K562 (cell line): ENCODE measurements at places on chromosomes 1 and 21. TPM values are rescaled to one million over a fixed set of nuclear protein-coding genes. Genes with fewer than 3 reads are reported as not detected.

- DNase-seq = no peak
Observed at GRCh38 chr1:181398544-181398943, 84.8 kb upstream of the CACNA1E start.

DNA sequence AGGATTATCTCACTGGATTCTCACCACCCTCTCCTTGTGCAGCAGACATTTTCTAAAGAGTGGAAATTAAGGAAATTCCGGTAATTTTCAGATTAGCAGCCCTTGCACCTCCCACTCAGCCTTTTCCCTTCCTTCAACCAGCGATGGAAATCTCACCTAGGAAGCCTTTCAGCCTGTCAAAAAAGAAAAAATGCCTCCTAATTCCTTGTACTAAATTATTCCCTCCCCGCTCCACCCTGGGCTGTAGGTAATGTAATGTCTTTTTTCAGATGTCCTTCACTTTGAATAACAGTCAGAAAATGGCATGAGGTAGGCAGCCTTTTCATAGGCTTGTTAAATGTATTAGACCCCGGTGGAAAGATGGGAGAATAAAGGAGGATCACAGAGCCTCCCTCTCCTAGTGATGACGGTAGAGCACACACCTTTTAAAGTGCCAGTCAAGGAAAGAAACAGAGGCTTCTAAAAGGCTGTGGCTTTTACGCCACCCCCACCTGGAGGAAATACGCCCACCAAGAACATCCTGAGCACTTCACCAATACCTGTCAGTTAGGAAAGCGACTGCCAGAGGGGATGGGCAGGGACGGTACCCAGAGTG lies 62.8 kb upstream of the NEK2 start:
- no peak for DNase-seq

DNA sequence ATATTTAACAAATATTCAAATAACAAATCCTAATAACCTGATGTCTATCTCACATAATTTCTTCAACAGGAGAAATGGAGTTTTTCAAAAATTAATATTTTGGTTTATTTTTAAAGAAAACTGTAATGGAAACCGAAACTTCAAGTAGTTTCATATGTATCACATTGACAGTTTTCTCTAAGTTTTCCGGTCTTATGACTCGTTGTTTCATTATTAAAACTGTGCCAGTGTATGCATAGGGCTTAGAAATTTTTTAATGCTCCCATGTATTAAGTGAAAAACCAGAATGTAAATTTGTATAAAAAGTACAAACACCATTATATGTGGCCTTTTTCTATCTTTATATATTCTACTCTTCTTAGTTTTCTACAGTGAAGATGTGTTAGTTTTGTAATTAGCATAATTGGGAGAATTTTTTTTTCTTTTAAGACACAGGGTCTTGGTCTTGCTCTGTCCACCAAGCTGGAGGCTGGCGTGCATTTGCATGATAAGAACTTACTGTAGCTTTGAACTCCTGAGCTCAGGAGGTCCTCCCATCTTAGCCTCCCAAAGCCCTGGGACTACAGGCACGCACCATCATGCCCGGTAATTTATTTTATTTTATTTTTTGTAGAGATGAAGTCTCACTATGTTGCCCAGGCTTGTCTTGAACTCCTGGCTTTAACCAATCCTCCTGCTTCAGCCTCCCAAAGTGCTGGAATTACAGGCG lies 43.9 kb upstream of the SAMSN1 start:
- DNase-seq = no peak

DNA sequence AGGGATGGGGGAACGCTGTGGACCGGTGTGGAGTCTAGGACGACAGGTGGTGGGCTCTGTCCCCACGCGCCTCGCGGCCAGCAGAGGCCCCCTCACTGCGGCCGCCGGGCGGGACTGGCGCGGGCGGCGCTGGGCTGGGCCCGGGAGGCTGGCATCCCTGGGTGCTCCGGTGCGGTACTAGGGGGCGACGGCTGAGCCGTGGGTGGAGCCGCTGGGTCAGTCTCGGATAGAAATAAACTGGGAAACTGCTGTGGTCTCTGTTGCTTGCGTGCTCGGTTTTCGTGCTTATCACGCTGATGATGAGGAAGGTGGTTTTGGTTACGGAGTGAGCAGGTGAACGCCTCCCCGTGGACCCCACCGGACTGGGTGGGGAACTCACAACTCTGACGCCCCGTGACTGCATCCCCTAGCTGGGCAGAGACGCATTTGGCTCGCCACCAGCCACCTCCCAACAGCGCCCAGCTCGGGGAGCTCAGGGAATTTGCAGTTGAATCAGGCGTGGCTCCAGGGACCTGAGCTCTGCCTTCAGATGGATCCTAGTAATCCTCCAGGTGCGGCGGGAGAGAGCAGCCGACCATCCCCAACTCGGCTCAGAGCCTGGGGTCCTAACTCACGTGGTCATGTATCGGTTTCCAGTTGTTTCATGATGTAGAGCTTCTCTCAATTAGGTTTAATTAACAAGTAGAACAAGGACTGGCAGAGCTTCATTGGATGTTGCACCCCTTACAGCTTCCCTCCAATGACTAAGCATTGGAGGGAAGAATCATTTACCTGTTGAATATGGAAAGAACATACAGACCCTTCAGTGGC lies 32.1 kb downstream of the HSD17B7 start:
- DNase-seq = no peak

GRCh38 chr21:45256912-45257672 lies 30.6 kb downstream of the POFUT2 start:
- DNase-seq = peak; percentile 57

GRCh38 chr1:206770531-206771337 lies at the start of gene IL19:
TSS of gene IL19 (plus strand) at chr1:206770773. CDS start at chr1:206836663, 65,890 bp downstream.
- DNase-seq = no peak

DNA sequence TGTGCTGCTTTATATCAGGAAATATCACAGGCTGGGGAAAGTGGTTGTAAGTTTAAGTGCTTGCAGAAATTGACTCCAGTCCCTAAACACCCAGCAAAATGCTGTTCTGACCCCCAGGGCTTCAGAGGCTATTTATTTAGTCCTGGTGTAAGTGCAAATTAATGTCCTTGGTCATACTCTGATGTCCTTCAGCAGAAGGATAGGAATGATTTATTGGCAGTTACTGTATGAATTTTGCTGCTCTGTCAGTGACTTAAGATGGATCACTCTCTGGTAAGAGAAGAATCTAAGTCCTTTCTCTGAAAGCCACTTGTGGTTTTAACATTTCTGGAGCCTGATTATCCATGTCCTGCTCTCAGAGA lies 21.9 kb downstream of the FAM20B start:
- no peak for DNase-seq

GRCh38 chr21:32529679-32530078 lies 55.6 kb downstream of the TCP10L start:
- no peak for DNase-seq

GRCh38 chr21:32807717-32808380 lies 36.3 kb upstream of the PAXBP1 start:
- no peak for DNase-seq

DNA sequence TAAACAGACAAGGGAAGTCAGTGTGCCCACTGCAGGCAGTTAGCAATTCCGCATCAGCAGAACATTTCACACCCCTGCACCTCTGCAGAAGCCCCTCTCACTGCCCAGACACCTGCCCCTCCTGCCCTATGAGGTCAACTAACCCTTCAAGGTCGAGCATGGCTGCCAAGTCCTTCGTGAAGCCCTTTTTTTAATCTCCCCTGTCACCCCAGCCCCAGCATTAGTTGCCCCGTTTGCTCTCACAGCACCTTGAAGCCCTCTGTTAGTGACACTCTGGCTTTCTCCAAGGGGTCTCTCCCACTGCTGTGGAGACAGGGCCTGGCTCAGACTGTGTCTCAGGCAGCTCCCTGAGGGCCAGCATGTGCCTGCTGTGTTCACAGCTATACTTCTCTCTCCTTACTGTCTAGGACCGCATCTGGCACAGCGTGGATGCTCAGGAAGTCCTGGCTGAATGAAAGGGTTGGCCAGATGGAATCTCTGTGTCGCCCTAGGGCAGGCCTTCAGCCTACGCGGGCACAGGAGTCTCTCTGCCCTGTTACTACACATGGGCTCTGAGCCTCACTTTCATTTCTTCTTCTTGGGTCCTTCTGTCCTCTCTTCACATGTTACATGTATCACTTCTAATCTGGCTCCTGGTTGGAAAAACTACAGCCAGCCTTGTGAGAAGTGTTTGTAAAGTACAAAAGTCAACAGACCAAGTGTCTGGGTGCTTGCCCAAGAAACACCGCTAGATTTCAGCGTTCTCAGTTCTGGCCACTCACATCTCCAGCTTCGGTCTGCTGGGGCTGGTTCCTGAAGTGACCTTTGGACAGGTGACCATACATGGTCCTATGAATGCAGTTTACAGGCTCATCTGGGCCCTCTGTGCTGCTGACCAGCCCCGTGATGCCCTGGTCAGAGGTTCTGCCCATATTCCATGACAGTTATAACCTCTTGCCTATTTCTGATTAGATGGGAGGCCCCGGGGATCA lies 19.7 kb downstream of the SLC2A1 start:
- no peak for DNase-seq

Gene FALEC
- 0.56 and 0.73 TPM in 2 replicates for polyA plus RNA-seq

Gene OLFML3
- polyA plus RNA-seq = not detected in 2 replicates

Gene PRDM16
- not detected in 2 replicates for polyA plus RNA-seq

Gene KCNH1
- polyA plus RNA-seq = not detected in 2 replicates

Gene RNU1-1
- not detected in 2 replicates for polyA plus RNA-seq
